ENCODE measurements at places on chromosomes 2 and 18.
A peak's percentile ranks its signal among the peaks of the same experiment; 100 is the strongest.

DNA sequence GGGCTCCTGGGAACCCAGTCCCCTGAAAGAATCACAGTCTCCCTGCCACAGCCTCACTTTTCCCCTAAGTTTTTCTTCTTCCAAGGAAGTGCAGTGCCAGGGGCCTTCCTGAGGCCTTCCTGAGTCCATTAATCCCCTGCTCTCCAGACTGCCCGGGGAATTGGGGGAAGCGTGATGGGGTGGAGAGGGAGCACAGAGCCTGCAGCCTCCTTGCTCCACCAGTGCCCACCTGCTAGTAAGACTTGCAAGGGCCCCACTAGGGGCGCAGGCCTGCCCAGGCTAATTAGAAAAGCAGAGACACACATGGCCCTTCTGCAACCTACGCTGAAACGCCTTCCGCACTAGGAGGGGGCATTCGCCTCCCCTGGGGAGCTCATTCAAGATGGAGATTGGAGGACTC is 110.6 kb downstream of the MRO start:
- no peak for DNase-seq

DNA sequence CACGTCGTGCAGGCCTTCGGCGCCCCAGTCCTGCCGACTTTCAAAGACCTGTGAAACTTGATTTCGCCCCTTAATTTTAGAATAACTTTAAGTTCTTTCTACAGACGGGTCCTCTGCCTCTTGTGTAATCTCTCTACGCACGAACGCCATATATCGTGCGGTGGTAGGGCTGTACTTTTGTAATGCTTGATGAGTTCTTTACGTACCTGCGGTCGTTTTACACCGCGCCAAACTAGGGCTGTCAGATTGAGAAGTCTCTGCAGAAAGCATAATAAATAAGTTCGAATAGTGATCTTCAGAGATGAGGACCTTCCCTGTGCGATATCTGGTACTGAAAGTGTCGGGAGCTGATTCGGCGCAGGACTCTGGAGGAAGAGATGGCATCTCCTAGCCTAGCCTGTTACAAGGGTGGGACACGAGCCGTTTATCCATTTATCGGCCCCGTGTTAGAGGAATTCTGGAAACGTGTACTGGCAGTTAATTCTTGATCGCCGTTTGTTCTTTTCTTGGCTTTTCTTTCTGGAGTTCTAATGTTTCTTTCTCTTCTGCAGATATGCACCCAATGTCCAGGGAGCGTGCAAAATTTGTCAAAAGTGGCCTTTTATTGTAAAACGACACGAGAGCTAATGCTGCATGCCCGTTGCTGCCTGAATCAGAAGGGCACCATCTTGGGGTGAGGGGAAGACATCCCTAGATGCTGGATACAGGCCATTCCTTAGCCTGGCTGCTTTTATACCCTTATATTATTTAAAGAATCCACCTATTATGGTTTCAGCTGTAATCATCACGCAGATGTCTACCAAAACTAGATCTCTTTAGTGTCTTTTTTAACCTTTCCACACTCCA is 781 bp upstream of the SLC5A6 start:
- peak; percentile 41 for DNase-seq

GRCh38 chr2:39787950-39788349 is 8.9 kb upstream of the THUMPD2 start:
- DNase-seq: no peak

DNA sequence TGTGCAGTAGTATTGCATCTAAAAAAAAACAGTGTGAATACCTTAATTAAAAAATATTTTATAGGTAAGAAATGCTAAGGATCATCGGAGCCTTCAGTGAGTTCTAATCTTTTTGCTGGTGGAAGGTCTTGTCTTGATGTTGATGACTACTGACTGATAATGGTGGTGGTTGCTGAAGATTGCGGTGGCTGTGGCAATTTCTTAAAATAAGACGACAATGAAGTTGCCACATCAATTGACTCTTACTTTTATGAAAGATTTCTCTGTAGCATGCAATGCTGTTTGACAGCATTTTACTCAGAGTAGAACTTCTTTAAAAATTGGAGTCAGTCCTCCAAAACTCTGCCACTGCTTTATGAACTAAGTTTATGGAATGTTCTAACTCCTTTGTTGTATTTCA is 36.2 kb downstream of the GLS start:
- DNase-seq: no peak

DNA sequence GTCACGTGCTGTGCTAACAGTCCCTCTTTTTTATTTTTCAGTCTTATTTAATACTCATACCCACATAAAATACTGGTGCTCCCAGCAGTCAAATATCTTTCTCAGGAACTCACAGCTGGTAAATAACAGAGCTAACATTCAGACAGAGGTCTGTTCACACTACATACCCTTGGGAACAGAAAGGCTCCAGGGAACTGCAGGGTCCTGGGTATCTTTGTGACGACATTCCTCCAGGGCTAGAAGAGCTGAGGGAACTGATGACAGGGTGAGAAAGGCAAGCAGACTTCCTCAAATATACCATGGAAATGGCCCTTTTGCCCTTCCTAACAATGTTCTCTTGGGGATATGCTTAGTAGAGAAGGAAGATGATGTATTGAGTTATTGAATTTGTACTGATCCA is 19.3 kb downstream of the PDE6D start:
- no peak for DNase-seq

DNA sequence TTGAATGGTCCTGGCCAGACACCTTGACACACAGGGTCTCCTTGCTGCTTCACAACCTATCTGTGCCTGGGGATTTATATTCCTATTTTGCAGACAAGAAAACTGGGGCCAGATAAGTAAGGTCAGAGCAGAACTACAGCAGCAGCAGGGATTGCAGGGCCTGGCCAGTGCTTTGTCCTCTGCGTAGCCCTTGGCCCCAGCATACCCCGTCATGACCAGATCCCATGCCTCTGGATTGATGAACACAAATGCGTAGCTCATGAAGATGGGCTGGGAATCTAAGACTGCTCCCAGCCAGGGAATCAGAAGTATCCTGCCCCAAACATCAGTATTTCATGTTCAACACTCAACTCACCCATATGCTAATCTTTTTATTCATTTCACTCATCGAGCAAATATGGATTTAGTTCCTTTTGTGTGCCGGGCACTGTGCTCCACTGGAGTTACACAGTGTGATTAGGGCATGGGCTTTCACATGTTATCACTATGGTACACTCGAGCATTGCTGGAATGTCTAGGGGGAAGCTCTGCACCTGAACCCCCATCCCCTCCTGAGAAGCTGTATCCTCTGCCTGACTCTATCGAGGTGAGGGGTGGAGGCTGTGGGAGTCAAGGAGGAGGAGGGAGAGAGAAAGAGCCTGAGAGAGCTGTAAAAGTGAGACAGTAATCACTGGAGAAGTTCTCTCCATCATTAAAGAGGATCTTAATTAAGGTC is 143.3 kb downstream of the CYP26B1 start:
- no peak for DNase-seq

DNA sequence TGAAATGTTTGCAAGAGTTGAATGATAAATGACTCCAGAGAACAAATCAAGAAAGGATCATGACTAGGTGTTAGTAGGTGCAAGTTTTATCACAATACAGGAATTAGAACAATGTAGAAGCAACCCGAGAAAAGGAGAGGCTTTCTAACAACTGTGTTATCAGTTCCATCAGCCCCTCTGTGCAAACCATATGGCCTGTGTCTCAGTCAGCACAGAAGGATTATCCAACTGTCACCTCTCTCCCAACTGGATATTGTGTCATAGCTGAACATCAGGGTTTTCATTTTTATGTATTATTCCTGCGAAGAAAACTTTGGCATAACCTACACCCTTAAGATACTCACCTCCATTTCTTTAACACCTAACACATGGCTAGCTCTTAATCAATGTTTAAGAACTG is 321.6 kb upstream of the RND3 start:
- no peak for DNase-seq

GRCh38 chr2:128091726-128092080 is 703 bp downstream of the UGGT1 start:
- no peak for DNase-seq

GRCh38 chr2:111990375-111990774 is 64.7 kb upstream of the TMEM87B start:
- no peak for DNase-seq

GRCh38 chr2:236360496-236360895 is 96.3 kb upstream of the ASB18 start:
- no peak for DNase-seq

- no peak for DNase-seq
Observed at GRCh38 chr2:31324016-31324633, 90.2 kb downstream of the EHD3 start.

DNA sequence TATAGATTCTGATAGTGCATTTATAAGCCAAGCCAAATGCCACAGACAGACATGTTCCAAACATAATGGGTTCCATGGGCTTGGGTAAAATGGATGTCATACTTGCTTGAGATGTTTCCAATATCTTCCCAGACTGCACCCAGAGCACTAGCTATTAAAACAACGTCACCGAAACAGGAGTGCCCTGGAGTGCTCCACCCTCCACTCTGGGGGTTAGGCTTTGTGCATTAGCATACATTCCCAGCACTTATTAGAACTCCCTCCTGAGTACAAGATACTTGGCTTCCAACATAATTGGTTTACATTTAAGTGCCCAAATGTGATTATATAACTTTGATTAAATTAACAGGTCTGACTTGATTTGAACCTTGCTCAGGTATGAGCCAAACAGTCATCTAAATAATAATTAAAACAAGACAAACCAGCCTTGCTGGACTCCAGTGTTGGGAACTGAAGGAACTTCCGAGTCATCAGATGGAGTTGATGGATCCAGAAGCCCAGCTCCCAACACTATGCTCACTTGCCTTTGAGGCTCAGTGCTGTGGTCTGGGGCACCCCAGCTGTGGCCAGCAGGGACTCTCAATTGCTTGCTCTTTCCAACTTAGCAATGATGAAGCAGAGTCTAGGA is 60.5 kb upstream of the LGALSL start:
- no peak for DNase-seq

DNA sequence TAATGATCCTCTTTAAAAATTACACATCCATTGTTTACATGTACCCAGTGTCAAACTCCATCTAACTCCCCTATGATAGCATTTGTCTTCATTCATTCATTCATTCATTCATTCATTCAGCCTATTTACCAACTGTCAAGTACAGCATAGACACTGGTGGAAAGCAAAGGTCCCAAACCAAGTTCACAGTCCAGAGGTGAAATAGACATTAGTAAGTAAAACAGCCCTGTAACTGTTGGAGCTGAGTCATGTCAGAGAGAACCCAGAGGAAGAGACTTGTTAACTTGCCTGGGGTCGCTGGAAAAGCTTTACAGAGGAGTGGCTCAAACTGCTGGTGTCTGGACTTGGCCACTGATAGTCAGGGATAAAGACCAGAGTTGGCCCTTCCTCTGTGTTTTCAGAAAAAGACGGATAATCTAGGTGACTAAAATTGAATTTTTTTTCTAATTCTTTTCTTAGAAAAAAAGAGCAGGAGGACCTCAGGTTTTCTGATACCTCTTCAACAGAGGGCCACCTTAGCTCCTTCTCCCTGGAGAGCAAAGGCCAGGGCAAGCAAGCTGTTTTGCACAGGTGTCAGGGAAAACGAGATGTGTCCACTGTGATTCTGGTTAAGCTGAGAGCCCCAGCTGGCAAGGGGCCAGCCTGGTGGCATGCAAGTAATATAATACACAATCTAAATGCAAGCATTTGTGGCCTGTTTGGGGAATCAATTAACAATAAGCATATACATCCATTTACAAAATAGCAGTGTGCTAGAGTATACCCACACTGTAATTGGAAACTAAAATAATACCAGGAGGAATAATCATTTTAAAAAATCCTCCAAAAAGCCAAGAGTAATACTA is 96.7 kb upstream of the SLC14A2 start:
- no peak for DNase-seq

DNA sequence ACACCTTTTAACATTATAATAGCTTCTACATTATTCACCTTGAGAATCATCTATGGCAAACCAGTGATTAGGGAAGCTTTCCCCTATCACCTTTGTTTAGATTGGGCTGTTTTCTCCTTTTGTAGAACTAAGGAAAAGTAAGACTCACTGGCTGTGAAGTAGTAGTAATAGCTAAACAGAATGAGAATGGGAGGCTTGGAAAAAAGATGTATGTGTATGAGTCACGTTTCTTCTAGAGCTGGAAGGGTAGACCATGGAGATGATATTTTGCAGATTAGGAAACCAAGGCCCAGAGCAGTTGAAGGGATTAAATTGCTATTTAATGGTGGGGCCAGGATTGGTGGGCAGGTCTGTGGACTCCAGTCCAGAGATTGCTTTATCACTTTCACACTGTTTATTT is 214.5 kb downstream of the MCFD2 start:
- DNase-seq: no peak

- peak; percentile 45 for DNase-seq
Observed at GRCh38 chr18:48996901-48997463, 46.2 kb upstream of the SMAD7 start.
